Hematopoietic multipotent progenitor cell treated with erythropoietin and hydrocortisone succinate and interleukin-3 and kit ligand, for 17 days (in vitro differentiated cells): ENCODE measurements at places on chromosomes 7 and 10.

DNA sequence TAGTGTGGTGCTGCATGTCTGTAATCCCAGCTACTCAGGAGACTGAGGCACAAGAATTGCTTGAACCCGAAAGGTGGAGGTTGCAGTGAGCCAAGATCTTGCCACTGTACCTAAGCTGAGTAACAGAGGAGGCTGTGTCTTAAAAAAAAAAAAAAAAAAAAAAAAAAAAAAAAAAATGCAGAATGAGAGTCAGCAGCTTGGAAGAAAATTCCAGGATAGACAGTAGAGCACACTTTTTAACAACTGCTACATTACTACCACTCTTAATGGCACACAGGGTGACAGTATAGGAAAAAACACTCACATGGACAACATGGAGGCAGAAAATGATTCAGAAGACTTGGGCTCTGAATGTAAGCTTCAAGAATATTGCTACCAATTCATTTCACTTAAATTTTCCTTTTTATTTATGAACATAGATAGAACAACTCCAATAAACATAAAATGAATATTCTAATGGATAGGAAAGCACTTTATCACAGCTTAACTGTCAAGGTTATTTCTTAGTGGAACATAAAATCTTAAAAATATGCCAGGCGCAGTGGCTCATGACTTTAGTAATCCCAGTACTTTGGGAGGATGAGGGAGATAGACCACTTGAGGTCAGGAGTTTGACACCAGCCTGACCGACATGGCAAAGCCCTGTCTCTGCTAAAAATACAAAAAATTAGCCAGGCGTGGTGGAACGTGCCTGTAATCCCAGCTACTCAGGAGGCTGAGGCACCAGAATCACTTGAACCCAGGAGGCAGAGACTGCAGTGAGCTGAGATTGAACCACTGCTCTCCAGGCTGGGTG lies 31.5 kb downstream of the CHCHD3 start:
- DNase-seq = no peak

DNA sequence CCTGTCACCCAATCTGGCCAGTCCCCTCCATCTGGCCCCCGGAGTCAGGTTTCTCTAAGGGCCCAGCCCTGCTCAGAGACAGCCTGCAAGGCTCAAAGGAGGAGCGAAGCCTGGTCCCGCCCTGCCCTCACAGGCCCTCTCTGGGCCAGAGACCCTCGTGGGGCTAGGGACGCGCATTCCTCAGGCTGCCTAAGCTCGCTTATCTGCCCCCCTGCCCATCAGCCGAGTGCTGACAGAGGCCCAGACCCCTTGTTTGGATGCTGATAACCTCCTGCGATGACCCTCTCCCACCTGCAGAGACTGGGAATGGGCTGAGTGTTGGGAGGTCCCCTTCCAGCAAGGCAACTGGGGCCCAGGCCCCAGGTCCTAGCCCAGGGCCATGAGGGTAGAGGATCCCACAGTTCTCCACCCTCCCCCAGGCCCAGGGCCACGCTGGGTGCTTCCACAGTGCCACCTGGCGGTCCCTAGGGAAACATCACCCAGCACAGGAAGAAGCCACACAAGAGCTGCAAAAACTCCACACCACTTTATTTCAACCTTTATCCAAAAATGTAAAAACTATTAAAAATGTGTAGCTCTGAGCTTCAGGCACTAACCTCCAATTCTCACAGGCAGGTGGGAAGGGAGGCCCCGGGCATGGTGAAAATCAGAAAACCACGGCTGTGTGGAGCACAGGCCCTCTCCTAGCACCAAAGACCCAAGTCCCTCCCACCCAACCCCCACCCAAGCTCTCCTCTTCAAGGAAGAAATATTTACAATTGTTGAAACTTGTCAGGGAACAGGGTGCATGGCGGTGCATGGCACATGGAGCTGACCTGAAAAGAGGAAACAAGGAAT lies 2.2 kb downstream of the NPM3 start:
- DNase-seq = peak; percentile 75

DNA sequence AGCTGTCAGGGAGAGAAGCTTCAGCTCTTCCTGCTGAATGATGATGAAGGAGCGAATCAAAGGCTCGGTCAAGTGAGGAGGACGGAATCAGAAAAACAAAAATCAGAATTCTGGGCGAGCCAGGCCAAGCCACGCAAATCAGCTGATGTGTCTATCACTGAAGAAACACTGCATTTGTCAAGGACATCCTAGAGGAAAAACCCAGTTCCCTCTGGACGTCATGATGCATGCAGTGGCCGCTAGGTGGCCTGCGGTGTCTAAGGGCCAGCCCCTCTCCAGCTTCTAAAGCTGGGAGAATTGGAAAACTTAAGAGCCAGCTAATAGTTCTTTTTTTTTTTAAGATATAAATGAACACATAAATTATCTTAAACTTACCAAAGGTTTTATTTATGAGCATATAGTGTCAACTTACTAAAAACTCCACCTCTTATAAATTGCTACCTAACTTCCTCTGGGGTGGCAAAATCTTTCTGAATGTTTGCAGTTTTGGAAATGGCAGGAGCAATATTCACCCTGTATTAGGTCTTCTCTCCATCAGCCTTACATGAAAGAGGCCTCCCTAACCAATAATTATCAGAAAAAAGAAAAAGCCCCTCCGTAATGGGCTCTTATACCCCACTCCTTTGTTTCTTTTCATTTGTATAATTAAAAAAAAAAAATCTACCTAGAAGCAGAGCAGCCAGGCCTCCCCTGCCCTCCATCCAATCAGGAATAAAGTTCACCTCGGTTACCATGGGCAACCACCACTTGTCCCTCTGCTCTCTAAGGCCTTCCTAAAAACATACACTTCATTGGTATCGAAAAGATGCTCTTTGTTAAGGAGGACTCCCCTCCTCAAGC lies 186.8 kb downstream of the USP6NL start:
- DNase-seq = peak; percentile 12

DNA sequence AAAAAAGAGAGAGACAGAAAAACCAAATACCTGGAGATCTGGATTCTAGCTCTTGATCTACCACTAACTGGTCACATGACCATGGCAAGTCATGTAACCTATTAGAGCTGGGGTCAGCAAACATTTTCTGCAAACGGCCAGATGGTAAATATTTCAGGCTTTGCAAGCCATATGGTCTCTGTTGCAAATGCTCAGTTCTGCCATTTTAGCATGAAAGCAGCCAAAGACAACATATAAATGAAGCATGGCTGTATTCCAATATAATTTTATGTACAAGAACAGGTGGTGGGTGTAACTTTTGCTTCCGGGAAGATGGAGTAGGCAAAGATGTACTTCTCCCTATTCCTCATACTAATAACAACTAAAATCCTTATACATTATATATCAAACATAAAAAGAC lies 6.7 kb downstream of the FRA10AC1 start:
- DNase-seq = no peak

- DNase-seq = no peak
Measured at GRCh38 chr7:150663802-150664494, 21.6 kb upstream of the GIMAP2 start.

- DNase-seq = no peak
Measured at GRCh38 chr10:102775935-102776669, 32.4 kb downstream of the WBP1L start.
